Motor neuron (in vitro differentiated cells): ENCODE measurements at places on chromosomes 7 and 10. TPM values are rescaled to one million over a fixed set of nuclear protein-coding genes. Genes with fewer than 3 reads are reported as not detected.

Gene TLX1
- total RNA-seq = 0.66 and 1.7 TPM in 2 replicates

Gene CDHR1
- total RNA-seq = 3.1 and 4.3 TPM in 2 replicates

Gene CARD11
- 0.05 and 0.36 TPM in 2 replicates for total RNA-seq

Gene IFIT1B
- 0.51 and 0.65 TPM in 2 replicates for total RNA-seq

Gene PKD1L1
- 1.6 and 1.7 TPM in 2 replicates for total RNA-seq

Gene GALNT17
- total RNA-seq = 16.8 and 17.6 TPM in 2 replicates

Gene ERVW-1
- 0.87 and 0.92 TPM in 2 replicates for total RNA-seq

Gene GPR15LG
- total RNA-seq = not detected in 2 replicates

Gene CREM
- 18.8 and 19.1 TPM in 2 replicates for total RNA-seq

Gene SPDYE3
- total RNA-seq = 2.7 and 3.8 TPM in 2 replicates

Gene SLC39A12
- total RNA-seq = 2.1 and 2.7 TPM in 2 replicates

Gene SLC13A1
- total RNA-seq = 0.06 TPM in 1 of 2 replicates, not detected in the other

Gene ZPBP
- total RNA-seq = not detected in 2 replicates

Gene GRM3
- total RNA-seq = 0.05 TPM in 1 of 2 replicates, not detected in the other

Gene SPDYE1
- 0.23 and 0.47 TPM in 2 replicates for total RNA-seq

Gene WDFY4
- 0.05 and 0.13 TPM in 2 replicates for total RNA-seq

Gene ZNF273
- 3.0 and 6.3 TPM in 2 replicates for total RNA-seq

Gene CYP26C1
- total RNA-seq = 0.54 and 1.1 TPM in 2 replicates
